ENCODE measurements at places on chromosomes 2 and 18.
A peak's percentile ranks its signal among the peaks of the same experiment; 100 is the strongest.

DNA sequence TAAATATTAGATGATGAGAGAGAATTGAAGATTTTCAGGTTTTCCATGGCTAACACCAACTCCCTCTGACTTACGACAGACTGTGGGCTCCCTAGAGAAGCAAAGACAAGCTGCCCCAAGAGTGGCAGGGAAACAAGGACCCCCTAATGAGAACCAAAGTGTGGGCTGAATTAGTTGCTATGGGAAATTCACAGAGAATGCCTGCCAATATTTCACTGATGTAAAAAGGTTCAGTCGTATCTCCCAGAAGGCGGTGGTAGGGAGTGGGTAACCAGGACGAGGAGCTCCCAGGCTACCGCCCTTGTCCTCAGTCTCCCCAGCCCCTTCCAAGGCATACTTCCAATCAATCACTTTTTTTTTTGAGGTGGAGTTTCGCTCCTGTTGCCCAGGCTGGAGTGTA is 113.6 kb downstream of the LAMA1 start:
- DNase-seq = no peak

DNA sequence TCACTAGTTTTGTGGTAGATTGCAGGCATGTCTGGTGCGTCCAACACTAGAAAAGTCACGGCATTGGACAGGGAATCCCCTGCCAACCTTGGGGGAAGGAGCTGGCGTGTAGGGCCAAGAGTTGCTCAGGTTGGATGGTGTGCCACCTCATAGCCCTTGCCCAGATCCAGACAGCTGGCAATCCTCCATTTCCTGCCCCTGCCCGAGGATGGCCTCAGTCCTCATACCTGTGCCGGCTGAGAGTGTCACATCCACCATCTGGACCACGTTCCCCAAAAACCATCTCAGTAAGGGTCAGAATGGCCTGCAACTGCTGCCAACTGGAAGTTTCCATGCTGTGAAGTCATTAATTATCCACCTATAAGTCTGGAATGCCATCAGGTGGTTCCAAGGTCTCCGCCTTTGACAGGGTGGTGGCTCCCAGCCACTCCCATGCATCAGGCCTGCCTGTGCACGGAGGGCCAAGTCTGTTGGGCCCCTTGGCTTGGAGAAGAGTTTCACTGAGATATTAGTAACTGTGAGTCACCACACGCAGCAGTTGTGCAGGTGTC is 55.0 kb downstream of the IMPA2 start:
- DNase-seq = no peak

GRCh38 chr2:71674158-71674851 is 220.9 kb downstream of the DYSF start:
- no peak for DNase-seq

- no peak for DNase-seq
Observed at GRCh38 chr18:37721544-37722522, 156.2 kb upstream of the CELF4 start.

GRCh38 chr2:181152701-181153100 is 172.3 kb downstream of the UBE2E3 start:
- DNase-seq = no peak

DNA sequence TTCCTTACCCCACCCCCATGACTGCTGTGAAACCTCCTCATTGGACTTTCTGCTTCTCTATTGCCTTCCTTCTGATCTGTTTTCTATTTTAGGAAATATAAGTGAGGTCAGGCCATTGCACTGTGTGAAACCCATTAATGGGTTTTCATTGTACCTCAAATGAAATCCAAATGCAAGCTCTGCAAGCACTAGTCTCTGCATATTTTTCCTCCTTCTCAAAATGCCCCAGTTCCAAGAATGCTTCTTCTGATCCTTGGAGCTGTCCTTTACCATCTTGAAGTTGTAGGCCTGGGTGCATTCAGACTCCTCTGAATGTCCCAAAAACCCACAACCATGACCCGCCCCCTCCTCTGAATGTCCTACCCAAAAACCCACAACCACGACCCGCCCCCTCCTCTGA is 8.2 kb downstream of the IL1A start:
- no peak for DNase-seq

GRCh38 chr18:51020536-51020935 is 9.5 kb upstream of the SMAD4 start:
- DNase-seq = no peak

DNA sequence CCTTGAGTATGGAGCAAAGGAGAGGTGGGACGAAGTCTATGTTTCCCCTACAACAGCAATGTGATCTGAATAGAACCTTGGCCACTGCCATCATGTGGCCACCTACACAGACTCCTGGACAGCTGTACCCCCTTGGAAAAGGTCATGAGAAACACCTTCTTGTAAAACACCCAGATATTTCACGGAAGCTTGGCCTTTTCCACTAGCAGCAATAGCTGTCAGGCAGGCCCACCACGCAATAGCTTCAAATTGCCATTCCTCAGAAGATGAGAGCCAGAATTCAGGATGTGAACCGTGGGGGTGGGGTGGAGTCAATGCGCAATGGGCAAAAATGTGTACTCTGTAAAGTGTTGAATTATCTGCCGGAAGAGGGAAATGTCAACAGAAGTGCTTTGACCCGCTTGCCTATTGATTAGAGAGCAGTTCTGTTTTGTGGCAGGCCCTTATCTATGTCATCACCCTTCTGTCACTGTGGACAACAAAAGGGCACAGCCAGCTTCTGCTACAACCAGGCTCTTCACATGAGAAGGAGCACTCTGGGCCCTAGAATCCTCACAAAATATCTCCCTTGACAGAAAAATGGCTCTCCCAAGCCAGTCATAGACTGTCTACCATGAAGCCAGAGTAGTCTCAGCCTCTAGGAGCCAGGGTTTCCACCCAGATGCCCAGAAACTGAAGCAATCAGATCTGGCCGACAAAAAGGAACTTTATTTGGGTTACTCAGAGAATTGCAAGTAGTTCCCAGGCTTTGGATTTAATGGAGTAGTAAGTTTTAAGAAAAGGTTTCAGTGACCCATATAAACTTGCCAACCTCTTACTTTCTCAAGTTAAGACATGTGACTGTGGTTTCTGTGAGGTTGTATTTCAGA is 9.5 kb downstream of the INPP1 start:
- no peak for DNase-seq

GRCh38 chr2:127810156-127810618 is 784 bp downstream of the WDR33 start:
- DNase-seq = peak; percentile 38

DNA sequence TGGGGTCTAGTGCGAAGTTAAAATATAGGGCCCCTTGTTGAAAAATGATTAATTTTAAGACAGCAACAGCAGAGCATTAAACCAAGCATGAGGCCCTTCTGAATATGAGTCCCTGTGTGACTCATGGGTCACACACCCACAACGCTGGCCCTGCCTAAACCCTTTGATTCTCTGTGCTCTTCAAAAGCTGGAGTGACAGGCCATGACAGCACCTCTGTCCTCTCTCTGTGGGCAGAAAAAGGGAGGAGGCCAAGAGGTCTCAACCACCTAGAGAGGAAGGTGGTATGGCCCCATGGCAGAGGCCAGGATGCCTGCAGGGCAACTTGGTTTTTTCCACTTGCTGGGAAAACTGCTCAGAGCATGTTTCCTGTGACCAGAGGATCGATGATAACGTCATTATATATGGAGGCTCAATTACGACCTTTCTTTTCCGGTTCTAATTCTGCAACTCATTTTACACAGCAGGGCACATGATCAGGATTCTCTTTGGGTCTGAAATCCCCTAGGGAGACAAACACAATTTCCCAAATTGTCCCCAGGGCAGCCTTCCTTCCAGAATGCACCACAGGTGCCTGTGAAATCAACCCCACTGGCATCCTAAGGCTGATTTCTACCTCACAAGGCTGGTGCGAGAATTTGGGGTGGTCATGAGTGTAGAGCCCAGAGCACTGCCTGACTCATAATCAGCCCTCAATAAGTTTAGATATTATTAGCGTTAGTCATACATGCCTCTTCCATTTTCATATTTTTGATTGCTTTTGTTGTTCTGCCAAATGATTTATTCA is 102.0 kb upstream of the PPP1CB start:
- peak; percentile 68 for DNase-seq

DNA sequence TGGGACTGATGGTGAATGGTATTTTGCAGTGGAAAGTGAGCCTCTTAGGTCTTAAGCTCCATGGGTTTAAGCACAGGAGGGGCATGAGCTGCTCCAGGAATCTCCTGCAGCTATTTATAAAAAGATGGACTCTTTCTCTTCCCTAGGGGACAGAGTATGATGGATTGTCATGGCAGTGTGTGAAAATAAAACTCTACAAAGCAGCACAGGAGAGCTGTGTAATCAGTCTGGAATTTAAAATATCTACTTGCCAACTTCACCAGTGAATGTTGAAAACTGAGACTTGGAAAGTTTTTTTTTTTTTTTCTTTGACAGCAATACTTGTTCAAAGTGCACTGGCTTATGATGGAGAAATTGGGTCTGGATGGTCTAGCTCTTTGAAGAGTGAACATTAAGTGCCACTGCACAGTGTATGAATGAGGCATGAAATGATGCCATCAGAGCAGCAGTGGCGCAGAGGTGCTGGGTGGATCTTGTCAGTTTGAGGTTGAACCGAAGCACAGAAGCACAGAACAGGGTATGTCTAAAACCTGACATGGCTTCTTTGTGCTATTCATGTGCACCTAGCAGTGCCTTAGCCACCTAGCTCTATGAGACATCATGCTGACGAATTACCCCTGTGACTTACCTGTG is 245.4 kb downstream of the PTPRM start:
- DNase-seq = peak; percentile 26

- no peak for DNase-seq
Observed at GRCh38 chr2:201953880-201954279, 79.8 kb upstream of the FZD7 start.

DNA sequence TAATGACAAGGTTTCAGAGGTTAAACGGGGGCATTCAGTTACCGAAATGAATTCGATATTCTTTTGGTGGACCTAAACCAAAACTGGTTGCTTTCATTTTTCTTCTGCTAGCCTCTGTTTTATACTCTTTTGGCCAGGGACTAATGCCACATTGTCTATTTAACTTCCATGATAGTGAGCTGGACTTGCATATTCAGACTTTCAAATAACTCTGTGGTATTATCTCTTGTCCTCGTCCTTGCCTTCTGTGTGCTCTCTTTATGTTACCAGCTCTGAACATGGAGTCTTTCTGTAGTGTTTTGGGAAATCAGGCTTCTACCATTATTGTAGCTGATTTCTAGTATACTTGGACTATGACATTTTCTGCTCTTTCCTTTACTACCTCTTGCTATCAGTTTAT is 75.1 kb downstream of the CCDC102B start:
- DNase-seq = no peak

GRCh38 chr2:10238991-10239485 is 63.7 kb upstream of the HPCAL1 start:
- no peak for DNase-seq

DNA sequence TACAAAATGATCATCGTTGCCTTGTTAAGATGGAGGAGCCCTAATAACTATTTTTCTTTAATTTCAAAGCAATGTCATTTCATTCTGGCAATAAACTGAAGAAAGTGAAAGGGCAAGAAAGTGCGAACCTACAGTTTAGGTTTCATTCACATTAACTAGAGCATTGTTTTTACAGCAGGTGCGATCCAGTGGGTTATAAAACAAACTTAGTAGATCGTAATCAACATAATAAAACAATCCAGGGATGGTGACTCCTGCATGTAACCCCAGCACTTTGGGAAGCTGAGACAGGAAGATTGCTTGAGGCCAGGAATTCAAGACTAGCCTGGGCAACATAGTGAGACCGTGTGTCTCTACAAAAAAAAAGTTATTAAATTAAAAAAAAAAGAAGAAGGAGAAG is 51.1 kb downstream of the AP1S3 start:
- no peak for DNase-seq

Measured in RWPE1 (cell line).